Fibroblast of skin of left quadriceps (primary cell): ENCODE measurements at places on chromosomes 11 and 22.

DNA sequence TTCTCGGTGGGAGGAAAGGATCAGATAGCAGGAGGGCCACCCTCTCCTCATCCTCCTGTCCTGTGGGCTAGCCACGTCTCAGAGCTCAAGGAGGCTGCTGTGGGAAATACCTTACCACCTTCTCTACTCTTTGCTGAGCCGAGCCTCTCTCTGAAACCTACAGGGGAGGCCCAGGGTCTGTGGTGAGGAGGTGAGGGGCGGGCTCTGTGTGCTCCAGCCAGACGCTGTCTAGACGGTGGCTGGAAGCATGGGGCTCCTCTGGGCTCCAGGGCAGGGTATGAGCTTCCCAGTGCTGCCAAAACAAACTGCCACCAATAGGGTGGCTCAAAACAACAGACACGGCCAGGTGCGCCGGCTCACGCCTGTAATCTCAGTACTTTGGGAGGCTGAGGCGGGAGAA is 5.5 kb upstream of the TMPRSS6 start:
- no peak for DNase-seq

DNA sequence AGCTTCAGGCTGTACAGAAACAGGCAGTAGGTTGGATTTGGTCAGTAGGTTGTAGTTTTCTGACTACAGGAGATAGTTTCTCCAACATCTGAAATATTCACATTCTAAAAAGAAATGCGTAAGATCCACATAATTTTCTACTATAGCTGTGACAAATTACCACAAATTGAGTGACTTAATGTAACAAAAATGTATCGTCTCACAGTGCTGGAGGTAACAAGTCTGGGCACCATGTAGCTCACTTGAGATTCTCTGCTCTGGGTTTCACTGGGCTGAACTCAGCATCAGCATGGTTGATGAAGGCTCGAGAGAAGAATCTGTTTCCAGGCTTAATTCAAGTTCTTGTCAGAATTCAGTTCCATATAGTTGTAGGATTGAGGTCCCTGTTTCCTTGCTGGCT is 350.9 kb upstream of the CCDC179 start:
- peak; percentile 41 for DNase-seq

- DNase-seq: peak; percentile 75
Observed at GRCh38 chr22:45553351-45554039, 50.8 kb downstream of the FBLN1 start.

DNA sequence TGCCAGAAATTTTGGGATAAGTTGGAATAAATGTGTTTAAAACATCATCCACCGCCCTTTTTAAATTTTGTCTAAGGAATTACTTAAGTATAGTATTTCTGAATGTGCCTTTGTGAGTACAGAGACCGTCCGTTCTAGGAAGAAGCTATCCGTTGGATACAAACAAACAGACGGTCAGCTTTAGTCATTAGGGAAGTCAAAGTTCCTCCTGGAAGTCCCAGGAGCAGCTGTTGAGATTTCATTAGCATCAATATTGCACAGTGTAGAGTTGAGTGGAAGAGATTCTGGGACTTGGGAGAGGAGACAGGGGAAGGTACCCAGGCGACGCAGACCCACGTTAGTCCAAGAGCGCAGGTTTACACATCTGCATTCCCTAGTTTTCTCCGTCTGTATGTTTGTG is 15.7 kb upstream of the ADSL start:
- no peak for DNase-seq

GRCh38 chr22:38041760-38042487 is 15.3 kb upstream of the PICK1 start:
- no peak for DNase-seq
